ENCODE measurements at places on chromosomes 4 and X. TPM values are rescaled to one million over a fixed set of nuclear protein-coding genes. Genes with fewer than 3 reads are reported as not detected.
A peak's percentile ranks its signal among the peaks of the same experiment; 100 is the strongest.

The NHSL2 gene
- total RNA-seq = 9.8 TPM

The C4orf33 gene
- total RNA-seq = 0.88 TPM

DNA sequence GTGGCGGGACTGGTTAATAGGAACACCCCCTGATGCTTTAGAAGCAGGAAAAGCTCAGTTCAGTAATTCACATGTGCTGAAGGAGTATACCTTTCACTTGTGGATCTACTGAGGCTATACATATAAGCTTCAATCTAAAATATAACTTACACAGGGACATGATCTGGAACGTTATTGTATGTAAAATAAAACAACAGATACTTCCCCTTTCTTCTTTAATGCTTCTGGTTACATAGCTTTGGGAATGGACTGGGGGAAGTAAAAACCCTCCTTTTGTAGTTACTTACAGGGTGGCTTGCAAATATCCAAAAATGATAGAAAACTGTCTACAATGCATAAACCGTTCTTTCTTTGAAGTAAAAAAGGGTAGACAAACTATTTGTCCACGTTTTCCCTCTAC is 1.9 kb downstream of the FGG start:
- DNase-seq = no peak

- DNase-seq = no peak
Observed at GRCh38 chr4:67468830-67469229, 76.5 kb downstream of the CENPC start.

DNA sequence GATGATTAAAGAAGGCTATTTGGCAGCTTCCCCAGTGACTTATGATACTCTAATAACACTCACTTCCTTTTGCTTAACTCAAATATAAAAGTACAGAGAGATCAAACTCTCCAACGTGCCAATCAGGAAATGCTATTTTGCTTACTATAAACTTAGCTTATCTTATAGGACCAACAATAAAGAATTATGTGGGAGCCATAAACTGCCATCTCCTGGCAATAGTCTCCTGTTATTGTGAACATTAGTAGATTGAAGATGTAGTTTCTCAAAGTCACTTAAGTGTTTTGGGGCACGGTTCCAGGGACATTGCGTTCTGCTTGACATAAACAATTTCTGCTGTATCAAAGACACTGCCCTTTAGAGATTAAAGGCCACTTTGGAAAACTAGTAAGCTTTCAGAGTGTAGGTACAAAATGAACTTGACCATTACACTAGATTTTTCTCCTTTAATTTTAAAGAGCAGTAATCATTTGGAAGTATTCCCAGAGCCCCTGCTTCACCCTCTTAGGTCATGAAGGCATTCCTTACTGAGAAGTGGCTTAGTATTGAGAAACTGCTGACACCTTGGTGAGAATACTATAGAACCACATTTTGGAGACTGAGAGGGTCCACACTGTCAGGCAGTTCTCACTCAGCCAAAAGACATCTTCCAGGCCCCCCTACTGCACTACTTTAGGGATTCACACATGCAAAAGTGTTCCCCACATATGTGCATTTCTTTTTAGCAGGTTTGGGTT is 51.9 kb downstream of the MAOA start:
- peak; percentile 40 for DNase-seq

- DNase-seq = no peak
Observed at GRCh38 chr4:159564615-159565014, 461.7 kb downstream of the RAPGEF2 start.

- DNase-seq = peak; percentile 10
Observed at GRCh38 chr4:116598980-116599789, 486.2 kb downstream of the TRAM1L1 start.

- no peak for DNase-seq
Observed at GRCh38 chrX:17442898-17443297, 67.9 kb downstream of the NHS start.
